ENCODE measurements at places on chromosomes 7 and 10.

DNA sequence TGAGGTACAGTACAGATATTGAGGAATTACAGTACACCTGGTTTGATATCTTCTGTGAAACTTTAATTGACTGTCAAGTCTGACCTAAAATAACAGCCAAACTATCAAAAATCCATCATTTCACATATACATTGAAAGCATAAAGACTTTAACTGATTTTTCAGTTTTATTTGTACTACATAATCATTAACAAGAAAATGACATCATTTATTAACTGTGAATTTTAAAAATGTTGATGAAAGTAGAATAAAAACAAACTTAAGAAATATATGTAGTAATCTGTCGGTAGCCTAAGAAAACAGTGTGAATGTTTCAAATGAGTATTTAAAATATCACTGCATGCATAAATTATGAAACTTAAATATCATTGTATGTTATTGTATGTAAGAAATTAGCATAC lies 836.7 kb upstream of the GHITM start:
- no peaks in the 10 kb centered on the region for H3K36me3 ChIP-seq
- no peak overlapping the region for H3K27ac ChIP-seq
- H3K27me3 ChIP-seq = no peaks in the 10 kb centered on the region
- H3K4me1 ChIP-seq = no peaks in the 10 kb centered on the region
- no peak for DNase-seq

- H3K4me1 ChIP-seq = peaks cover 4% of the 10 kb centered on the region
- H3K27ac ChIP-seq = no peak overlapping the region
- no peaks in the 10 kb centered on the region for H3K36me3 ChIP-seq
- H3K4me3 ChIP-seq = no peak overlapping the region
- H3K27me3 ChIP-seq = peaks cover 46% of the 10 kb centered on the region
Measured at GRCh38 chr7:6246251-6246917, 26.0 kb downstream of the CYTH3 start.

DNA sequence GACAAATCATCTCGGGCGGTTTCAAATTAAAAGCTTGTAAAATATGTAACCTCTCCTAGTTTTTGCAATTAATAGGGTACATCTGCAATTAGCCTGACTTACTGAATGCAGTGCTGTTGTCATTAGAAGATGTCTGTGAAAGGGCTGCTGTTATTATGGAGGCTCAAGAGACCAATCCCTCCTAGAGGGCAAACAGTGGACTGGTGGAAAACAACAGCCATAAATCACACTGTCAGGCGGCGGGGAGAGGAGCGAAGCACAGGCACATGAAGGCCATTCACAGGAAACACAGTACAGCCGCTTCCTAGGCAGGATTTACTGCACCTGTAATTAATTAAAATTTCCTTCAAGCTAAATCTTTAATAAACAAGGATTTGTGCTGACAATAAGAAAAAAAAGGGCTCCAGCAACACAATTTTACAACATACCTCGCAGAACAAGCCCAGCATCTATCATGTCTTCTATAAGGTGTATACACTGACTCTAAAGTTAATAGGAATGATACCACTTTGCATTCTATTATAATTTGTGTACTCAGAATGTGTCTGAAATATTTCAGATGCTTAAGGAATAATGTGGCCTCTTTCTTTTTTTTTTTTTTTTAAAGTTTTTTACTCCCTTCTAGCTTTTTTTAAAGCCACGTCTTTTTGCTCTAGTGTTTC lies 50.7 kb downstream of the ERCC6 start:
- peaks cover 8% of the 10 kb centered on the region for H3K4me1 ChIP-seq
- no peak overlapping the region for H3K4me3 ChIP-seq
- peaks cover 7% of the 10 kb centered on the region for H3K36me3 ChIP-seq
- no peak for DNase-seq

- H3K4me1 ChIP-seq = no peaks in the 10 kb centered on the region
- H3K4me3 ChIP-seq = no peak overlapping the region
- DNase-seq = no peak
- no peaks in the 10 kb centered on the region for H3K36me3 ChIP-seq
Measured at GRCh38 chr7:144255471-144255897, 9.1 kb downstream of the OR2A7 start.

DNA sequence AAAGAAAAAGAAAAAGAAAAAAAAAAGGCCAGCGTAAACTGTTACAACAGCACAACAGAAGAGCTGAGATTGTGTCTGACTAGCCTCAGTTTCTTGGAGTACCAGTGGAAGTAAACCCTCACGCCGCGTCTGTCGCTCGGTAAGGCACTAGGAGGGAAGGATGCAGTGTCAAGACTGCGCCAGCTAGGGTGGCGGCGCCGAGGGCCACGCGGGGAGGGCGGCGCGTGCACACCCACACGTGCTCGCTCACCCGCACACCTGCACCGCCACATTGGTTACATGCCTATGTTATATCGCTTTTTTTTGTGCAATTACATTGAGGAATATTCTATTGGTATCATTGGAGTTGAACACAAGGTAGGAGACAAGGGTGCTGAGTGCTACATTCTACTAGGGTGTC lies 48.2 kb downstream of the CLEC2L start:
- H3K36me3 ChIP-seq = peaks cover 3% of the 10 kb centered on the region
- no peak overlapping the region for H3K27ac ChIP-seq
- H3K27me3 ChIP-seq = no peaks in the 10 kb centered on the region
- no peaks in the 10 kb centered on the region for H3K4me1 ChIP-seq

- H3K4me3 ChIP-seq = no peak overlapping the region
- H3K27me3 ChIP-seq = no peaks in the 10 kb centered on the region
- peaks cover 21% of the 10 kb centered on the region for H3K4me1 ChIP-seq
- DNase-seq = no peak
- H3K36me3 ChIP-seq = peaks cover 29% of the 10 kb centered on the region
Measured at GRCh38 chr7:835485-836401, 3.5 kb downstream of the SUN1 start.

- no peak overlapping the region for H3K4me3 ChIP-seq
- no peak overlapping the region for H3K27ac ChIP-seq
- no peak for DNase-seq
Measured at GRCh38 chr7:158444501-158445420, 142.9 kb downstream of the PTPRN2 start.

- no peaks in the 10 kb centered on the region for H3K36me3 ChIP-seq
- DNase-seq = no peak
- H3K4me3 ChIP-seq = no peak overlapping the region
Measured at GRCh38 chr10:22372298-22372697, 27.0 kb downstream of the SPAG6 start.

DNA sequence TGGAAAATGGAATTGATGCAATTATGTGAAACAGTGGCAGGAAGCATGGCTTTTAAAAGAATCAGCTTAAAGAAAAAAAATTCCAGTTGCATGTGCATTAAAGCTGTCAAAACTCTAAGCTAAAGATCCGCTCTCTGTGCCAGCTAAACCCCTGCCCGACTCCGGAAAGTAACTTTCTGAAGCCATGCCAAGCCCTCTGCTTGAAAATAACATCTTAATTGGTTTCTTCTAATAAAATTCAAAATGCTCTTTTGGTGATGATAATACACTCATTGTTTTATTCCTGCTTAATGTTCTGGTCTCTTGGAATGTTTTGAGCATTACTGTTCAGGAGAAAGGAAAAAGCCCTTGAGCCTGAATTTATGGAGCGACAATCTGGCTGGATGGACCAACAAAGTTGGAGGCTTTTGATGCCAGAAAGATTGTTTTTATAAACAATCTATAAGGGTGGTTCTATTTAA lies 11.7 kb downstream of the SEMA3C start:
- DNase-seq = no peak
- no peak overlapping the region for H3K4me3 ChIP-seq
- H3K4me1 ChIP-seq = no peaks in the 10 kb centered on the region
- no peak overlapping the region for H3K27ac ChIP-seq

DNA sequence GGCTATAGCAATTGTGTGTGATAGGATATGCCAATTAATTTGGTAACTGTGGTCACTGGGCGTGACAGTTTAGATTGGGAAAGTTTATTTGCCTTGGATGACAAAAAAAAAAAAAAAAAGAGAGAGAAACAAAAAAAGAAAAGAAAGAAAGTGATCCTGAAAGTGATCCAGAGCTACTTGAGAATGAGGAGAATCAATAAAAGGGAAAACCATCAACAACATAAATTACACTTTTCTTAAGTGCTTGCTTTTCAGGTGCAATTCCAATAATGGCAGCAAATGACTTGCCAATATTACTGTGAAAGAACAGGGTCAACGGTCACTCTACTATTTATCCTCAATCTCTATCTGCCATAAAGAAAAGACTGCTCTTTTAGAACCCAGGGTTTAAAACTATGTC lies 191.8 kb upstream of the SEMA3C start:
- DNase-seq = no peak
- H3K27ac ChIP-seq = no peak overlapping the region
- no peak overlapping the region for H3K4me3 ChIP-seq
- no peaks in the 10 kb centered on the region for H3K36me3 ChIP-seq
- H3K4me1 ChIP-seq = no peaks in the 10 kb centered on the region

GRCh38 chr10:13872411-13872810 lies 285.6 kb downstream of the PRPF18 start:
- no peak overlapping the region for H3K27ac ChIP-seq
- H3K36me3 ChIP-seq = no peaks in the 10 kb centered on the region
- no peaks in the 10 kb centered on the region for H3K4me1 ChIP-seq

GRCh38 chr7:49980465-49980864 lies 112.6 kb downstream of the ZPBP start:
- no peak for DNase-seq
- no peak overlapping the region for H3K27ac ChIP-seq
- H3K27me3 ChIP-seq = no peaks in the 10 kb centered on the region
- H3K4me3 ChIP-seq = no peak overlapping the region

GRCh38 chr7:120475994-120476393 lies 203.0 kb downstream of the KCND2 start:
- H3K4me1 ChIP-seq = no peaks in the 10 kb centered on the region
- no peaks in the 10 kb centered on the region for H3K36me3 ChIP-seq
- H3K27me3 ChIP-seq = no peaks in the 10 kb centered on the region
- H3K4me3 ChIP-seq = no peak overlapping the region

DNA sequence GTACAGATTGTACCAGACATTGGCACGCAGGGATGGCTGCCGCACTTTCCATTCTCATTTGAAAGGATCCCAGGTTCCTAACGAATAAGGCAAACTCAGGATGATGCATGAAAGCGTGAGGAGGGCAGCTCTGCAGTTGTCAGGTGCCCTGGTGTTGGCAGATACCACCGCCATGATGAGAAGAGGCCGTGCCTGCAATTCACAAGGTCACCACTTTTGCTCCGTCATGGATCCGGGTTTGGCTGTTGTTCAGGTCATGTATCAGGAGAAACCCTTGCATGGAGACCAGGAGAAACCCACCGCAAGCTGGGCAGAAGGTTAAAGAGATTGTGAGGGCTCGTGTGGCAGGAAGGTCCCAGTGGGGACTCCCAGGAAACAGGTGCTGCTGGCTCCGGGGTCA lies 233.2 kb downstream of the KLF6 start:
- H3K4me1 ChIP-seq = peaks cover 14% of the 10 kb centered on the region
- no peak for DNase-seq
- no peak overlapping the region for H3K27ac ChIP-seq
- H3K36me3 ChIP-seq = no peaks in the 10 kb centered on the region
- H3K4me3 ChIP-seq = no peak overlapping the region

DNA sequence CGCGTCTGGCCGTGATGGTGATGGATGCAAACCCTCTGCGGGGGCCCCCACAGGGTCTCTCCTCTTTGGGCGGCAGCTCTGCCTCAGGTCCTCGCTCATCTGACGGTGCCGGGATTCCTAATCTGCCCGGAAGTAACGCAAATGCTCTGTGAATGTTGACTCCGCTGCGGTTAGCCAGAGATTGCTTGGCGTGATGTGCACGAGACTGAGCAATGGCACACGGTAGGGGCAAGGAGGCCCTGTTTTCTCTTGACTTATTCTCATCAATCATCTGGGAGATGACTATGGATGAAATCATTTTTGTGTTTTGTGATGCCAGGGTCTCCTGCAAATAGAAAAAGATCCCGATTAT lies 116.5 kb upstream of the ADAM12 start:
- H3K27ac ChIP-seq = no peak overlapping the region
- no peaks in the 10 kb centered on the region for H3K36me3 ChIP-seq
- H3K4me1 ChIP-seq = no peaks in the 10 kb centered on the region
- no peaks in the 10 kb centered on the region for H3K27me3 ChIP-seq

DNA sequence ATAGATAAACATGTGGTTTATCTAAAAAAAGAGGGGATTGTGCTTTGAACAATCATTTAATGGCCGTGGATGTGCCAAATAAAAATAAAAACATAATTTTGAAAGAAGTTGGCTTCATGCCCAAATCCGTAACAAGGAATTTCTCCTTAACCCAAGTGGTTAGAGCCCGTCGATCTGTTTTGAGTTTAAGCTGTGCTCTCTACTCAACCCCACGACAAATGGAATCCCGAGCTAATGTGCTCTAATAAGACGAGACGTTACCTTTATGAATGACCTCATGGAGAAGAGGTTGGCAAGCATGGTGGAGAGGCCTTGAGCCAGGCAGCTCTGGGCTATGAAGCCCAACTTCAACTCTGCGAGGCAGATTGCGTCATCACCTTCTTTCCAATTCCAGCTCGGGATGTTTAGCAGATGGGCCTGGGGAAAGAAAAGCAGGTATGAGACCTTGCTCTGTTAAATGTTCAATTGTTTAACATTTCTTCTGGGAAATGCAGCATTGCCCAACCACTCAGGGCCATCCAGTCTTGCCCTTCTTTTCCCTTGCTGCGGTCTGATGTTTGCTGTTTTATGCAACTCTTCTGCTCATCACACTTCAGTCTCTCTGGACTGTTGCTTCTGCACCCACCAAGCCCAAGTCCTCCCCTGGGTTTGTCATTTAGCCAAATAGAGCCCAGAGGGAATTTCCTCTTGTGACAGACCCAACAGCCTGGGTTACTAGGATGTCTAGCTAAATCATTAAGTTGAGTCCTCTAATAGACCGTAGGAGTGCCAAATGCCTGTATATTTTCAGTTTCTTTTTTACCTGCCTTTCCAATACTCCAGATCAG lies 564.6 kb downstream of the KCNMA1 start:
- H3K4me3 ChIP-seq = no peak overlapping the region
- no peaks in the 10 kb centered on the region for H3K36me3 ChIP-seq
- DNase-seq = no peak
- H3K4me1 ChIP-seq = no peaks in the 10 kb centered on the region
- no peak overlapping the region for H3K27ac ChIP-seq
- H3K27me3 ChIP-seq = no peaks in the 10 kb centered on the region

DNA sequence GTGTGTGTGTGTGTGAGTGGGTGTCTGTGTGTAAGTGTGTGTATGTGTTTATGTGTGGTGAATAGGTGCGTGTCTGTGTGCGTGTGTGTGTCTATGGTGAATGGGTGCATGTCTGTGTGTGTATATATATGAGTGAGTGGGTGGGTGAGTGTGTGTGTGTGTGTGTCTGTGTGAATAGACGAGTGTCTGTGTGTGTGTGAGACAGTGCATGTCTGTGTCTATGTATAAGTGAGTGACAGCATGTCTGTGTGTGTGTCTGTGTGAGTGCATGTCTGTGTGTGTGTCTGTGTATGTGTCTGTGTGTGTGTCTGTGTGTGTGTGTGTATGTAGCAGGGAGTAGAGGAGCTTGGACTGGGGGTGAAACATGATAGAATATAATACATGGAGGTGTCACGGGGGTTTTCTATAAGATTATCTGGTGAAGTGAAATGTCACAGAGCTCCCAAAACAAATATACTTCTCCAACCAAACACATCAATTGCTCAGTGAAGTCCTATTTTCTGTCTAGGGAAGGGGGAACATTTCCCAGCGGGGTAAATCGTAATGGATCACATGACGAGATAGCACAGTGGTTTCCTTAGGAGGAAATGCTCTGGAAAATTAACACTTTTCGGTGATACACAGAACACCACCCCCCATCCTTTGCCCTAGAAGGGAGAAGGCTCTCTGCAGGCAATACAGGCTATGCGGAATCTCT lies 723.3 kb upstream of the CELF2 start:
- no peaks in the 10 kb centered on the region for H3K27me3 ChIP-seq
- H3K27ac ChIP-seq = no peak overlapping the region
- no peaks in the 10 kb centered on the region for H3K36me3 ChIP-seq
- DNase-seq = no peak
- H3K4me1 ChIP-seq = no peaks in the 10 kb centered on the region
- no peak overlapping the region for H3K4me3 ChIP-seq
